M059J (cell line): ENCODE measurements at places on chromosomes 3 and 15. TPM values are rescaled to one million over a fixed set of nuclear protein-coding genes. Genes with fewer than 3 reads are reported as not detected.

DNA sequence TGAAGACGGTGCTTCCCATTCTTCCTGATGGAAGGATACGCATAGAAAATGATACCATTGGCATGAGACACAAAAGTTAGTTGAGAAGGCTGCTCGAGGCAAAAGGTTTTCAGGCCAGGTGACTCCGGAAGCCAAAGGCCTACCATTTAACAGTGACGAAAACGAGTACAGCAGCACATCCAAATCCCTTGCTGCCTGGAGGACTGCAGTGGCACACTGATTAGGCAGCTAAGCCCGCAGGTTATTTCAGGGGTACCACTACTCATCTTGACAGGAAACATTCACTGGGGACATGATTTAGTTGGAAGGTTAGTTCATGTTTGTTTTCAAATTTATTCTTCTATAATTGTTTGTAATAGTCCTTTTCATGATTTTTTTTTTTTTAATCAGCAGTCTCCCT is 59.9 kb upstream of the BCHE start:
- DNase-seq = no peak

GRCh38 chr3:113271594-113272384 is 60.4 kb downstream of the BOC start:
- no peak for DNase-seq

Gene CKMT1B
- total RNA-seq = not detected in 2 replicates

Gene ARRDC4
- total RNA-seq = 9.9 and 13.9 TPM in 2 replicates
